ENCODE measurements at places on chromosomes 7 and 10.

DNA sequence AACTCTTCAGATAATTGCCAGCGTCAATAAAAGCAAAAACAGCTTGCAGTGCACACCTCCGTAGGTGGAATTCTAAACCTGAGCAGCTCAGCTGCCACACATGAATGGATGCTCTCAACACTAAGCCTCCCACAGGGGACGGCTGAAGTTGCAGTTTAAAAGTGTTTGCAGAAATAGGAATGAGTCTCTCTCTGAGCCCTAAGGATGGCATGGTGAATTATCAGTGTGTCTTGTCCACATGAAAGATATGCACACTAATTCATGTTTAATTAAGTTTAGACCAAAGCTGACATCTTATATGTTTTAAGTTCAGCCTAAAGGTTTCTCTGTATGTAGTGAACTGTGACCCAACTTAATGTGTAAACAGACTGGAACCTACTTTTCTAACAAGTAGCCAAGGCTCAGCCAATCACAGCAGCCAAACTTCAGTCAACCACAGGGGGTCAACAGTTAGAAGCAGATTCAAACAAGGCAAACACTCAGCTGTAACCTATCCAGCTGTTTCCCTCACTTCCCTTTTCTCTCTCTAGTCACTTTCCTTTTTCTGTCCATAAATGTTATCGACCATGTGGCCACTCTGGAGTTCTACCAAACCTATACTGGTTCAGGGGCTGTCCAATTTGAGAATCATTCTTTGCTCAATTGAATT, 38.1 kb downstream of the CTTNBP2 start:
- DNase-seq, result no peak

GRCh38 chr7:156255635-156256034, 384.9 kb upstream of the RNF32 start:
- no peak for DNase-seq

DNA sequence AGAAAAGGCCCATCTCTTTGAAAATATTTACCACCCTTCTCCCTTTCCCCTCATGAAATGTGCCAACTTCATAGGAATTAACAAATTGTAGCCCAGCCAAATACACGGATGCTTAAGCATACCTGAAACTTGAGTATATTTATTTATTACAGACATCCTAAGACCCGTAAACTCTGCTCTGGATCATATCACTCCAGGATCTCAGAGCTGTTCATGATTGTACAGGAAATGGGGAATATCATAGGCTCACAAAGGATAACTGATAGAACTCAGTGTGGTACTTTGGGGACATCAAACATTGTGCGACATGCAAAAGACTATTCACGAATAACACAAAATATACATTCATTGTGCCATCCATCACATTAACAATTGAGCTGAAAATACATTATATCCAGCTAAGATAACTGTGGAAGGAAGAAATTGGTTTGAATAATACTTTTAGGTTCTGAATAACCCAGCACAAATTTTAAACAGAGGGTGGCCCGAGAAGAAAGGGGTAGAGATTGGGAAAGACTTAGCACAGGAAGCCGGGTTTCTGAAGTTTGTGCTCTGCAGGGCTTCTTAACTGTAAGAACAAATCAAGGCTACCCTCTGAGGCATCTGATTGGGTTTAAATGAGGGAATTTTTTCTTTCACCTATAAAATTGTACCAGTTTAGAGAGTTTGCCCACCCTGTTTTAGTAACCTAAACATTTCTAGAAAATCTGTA, 2.5 kb downstream of the HOXA1 start:
- no peak for DNase-seq

GRCh38 chr7:28669330-28669729, 257.0 kb downstream of the CREB5 start:
- no peak for DNase-seq

DNA sequence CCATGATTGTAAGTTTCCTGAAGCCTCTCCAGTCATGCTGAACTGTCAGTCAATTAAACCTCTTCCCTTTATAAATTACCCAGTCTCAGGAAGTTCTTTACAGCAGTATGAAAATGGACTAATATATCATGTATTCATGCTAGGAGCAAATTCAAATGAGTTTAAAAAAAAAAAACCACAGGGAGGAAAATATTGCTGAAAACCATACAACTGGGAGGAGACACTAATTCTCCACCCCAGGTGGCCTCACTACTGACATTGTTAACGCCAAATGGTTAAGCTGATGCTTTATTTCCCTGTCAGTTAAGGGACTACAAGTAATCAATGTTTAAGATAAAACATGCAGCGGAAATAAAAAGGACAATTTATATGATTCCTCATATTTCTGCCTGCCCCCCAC, 55.1 kb downstream of the PDE1C start:
- no peak for DNase-seq

- no peak for DNase-seq
These were observed 3.7 kb downstream of the PURB start for GRCh38 chr7:44881610-44882009.

All from Panc1 (cell line).